ENCODE measurements at places on chromosomes 4 and X.

- no peak for DNase-seq
Observed at GRCh38 chr4:127685292-127685691, 44.9 kb upstream of the SLC25A31 start.

GRCh38 chr4:24229978-24230377 is 340.1 kb upstream of the PPARGC1A start:
- DNase-seq: no peak

DNA sequence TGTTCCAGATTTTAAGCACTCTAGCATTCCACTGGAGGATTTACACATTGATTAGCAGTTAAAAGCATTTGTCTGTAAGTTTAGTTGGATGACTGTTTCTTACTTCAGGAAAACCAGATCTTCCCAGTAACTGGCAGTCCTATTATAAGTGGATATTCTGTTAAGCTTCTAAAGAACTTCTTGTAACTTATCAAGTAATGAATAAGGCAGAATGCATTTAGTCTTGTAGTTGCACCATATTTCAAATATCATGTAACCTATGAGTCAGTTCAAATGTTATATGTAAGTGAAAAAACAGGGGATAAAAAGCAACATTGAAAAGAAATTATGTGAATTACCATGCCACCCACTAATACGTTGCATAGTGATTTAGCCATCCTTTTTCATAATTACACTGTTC is 30.2 kb upstream of the TENM3 start:
- no peak for DNase-seq

DNA sequence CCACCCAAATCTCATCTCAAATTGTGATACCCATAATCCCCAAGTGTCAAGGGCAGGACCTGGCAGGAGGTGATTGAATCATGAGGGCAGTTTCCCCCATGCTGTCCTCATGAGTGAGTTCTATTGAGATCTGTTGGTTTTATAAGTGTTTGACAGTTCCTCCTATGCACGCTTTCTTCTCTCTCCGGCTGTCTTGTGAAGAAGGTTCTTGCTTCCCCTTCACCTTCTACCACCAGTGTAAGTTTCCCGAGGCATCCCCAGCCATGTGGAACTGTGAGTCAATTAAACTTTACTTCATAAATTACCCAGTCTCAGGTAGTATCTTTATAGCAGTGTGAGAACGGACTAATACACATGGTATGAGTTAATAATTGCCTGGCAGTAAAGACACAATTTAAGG is 581.7 kb upstream of the AMOT start:
- no peak for DNase-seq

All from HT-29 (cell line).